ENCODE measurements at places on chromosomes 12 and 14.

DNA sequence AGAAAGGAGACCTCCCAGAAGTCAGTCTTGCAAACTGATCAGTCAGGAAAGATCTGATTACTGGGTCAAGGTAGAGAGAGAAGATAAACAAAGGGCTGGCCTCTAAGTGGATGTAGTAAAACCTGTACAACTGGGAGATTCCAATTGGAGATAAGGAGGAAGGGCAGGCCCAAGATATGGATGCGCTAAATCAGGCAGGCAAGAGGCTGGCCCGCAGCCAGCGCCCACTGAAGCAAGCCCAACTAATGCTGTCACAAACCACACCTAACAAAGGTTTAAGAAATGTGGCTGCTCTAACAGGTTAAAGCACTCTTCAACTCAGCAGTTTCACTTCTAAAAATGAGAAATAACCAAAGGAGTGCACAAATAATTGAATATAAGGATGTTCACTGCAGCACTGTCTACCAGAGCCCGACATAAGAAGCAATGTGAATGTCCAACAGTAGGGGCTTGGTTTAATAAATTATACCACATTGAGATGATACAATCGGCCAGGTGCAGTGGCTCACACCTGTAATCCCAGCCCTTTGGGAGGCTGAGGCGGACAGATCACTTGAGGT is 4.7 kb downstream of the GLTP start:
- DNase-seq: peak; percentile 69

GRCh38 chr14:91614187-91614586 is 104.1 kb upstream of the PPP4R3A start:
- DNase-seq: peak; percentile 42

DNA sequence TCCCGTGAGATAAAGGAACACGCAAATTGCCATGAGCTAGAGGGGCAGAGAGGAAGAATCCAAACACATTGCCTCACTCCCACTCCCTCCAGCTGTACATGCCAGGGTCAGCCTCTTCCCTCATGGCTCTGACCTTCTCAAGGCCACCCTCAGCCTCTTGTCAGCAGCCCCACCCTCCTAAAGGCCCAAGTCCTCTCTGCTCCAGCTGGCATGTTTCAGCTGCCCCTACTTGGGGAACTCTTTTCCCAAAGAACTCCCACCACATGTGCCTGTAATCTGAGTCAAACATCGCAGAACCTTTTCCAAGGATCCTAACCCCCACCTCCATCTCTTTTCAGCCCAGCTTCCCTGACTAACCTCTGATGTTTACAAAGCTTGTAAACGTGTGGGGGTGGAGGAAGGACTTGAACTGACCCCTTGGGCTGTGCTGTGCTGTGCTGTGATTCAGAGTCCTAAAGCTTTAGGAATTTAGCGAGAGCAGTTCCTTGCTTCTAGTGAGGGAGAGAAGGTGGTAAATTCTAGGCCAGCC is 7.3 kb upstream of the CACNB3 start:
- peak; percentile 68 for DNase-seq

GRCh38 chr12:66013224-66013623 is 117.3 kb downstream of the LLPH start:
- DNase-seq: no peak

DNA sequence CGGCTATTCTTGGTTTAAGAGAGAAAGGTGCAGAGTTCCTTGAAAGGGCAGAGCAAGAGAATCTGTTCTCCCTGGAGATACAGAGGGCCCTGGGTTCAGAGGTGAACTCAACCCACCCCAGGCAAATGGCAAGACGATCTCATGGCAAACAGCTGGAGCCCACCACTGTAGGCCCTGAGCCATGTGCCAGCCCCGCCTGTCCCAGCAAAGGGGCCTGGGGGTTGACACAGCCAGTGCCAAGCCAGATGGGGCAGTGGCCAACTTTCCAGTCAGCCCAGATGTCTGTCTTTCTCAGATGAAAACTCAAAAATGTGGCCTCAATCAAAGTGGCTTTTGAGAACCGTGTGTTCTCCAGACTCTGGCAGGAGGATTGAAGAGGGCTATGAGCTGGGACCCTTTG is 51.8 kb downstream of the ISCA2 start:
- no peak for DNase-seq

DNA sequence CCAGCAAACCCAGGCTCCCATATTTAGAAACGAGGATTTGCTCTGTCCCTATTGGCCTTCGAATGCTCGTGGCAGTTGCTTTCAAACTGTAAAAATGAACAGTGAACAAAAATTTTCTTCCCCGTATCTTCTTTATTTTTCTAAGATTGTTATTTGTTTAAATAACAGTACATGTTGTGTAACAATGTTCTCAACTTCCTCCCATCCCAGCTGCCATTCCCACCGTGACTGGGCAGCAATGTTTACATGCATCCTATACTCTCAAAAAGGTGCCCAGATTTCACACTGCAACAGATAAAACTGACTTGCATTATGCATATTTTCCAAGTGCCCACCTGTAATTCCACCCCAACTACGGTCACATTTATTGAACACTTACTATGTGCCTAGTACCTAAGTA is 12.8 kb downstream of the VCPKMT start:
- DNase-seq: no peak

DNA sequence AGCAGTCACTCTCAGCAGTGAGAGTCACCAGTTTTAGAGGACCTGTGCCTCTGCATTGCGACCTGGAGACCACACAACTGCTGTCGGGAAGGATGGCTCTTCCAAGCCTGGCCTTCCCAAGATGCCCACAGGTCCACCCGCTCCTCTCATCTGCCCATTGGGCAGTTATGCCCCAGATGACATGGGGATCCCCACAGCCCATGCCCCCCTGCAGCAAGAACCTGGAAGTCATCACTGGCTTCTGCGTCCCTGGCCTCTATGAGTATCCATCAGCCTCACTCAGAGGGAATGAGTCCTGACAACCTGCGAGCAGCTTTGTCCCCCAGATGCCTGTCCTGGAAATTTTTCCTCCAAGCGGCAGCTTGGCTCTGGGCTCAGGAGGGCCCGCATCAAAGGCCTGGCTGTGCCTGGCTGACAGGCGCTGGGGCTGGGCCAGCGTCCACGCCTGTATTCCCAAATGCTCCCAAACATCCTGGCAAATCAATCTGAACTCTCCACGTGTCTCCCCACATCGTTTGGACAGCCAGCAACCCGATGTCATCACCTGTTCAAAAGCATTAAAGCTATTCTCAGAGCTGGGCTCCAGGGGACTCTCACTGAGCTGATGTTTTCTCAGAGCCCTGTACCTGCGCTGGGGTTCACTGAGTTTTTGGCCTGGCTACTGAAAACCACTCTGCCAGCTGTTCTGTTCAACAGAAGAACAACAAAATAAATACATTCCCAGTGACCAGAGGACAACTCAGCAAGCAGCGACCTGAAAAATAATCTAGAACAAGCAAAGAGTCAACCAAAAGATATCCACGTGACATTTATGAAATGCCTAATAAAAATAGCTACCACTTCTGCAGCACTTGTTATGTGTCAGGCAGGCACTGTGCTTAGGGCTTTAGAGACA is 57.8 kb downstream of the CLMN start:
- no peak for DNase-seq

GRCh38 chr12:132484891-132485441 is 5.0 kb upstream of the FBRSL1 start:
- DNase-seq: no peak

- no peak for DNase-seq
These were observed 322.6 kb downstream of the CCDC91 start for GRCh38 chr12:28512876-28513275.

DNA sequence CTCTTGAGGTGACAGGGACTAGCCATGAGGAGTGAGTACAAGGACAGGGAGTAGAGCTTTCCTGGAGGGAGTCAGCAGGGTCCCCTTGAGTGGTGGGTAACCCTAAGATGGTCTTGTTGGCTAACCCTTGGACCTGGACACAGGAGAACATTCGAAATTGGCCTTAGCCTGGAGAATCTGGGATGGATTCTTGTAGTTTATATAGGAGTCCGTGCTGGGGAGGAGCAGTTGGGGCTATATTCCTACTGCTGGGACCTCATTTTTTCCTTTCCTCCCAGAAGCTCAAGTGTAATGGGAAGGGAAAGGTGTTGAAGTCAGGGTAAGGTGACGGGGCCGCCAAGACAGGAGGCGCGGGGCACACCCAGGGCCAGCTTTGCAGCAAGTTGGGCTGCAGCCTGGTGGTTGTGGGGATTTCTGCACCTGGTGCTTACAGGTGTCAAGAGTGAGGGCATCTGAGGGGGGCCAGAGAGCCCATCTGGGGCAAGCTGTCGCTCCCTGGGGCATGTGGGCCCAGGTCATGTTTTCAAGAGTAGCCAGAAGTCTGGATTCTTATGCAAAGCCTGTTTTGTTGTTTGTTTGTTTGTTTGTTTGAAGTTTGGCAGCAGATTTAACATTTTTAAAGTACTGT is 5.1 kb downstream of the BCL7A start:
- no peak for DNase-seq

DNA sequence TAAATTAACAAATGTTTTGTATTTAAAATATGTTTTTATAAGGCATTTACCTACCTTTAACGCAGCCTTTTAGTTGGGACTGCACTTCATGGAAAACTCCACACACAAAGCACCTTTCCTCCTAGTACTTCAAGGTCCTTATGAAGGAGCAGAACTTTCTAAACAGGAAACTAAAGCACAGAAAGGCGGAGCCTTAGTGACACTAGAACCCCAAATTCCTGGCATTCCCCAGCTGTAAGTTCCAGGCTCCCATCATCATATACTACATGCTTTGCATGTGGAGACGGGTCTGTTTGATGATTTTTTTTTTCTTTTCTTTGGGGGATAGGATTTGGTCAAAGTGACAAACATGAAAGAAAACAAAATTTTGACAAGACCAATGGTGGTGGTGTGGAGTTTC is 39.5 kb downstream of the STXBP6 start:
- DNase-seq: no peak

DNA sequence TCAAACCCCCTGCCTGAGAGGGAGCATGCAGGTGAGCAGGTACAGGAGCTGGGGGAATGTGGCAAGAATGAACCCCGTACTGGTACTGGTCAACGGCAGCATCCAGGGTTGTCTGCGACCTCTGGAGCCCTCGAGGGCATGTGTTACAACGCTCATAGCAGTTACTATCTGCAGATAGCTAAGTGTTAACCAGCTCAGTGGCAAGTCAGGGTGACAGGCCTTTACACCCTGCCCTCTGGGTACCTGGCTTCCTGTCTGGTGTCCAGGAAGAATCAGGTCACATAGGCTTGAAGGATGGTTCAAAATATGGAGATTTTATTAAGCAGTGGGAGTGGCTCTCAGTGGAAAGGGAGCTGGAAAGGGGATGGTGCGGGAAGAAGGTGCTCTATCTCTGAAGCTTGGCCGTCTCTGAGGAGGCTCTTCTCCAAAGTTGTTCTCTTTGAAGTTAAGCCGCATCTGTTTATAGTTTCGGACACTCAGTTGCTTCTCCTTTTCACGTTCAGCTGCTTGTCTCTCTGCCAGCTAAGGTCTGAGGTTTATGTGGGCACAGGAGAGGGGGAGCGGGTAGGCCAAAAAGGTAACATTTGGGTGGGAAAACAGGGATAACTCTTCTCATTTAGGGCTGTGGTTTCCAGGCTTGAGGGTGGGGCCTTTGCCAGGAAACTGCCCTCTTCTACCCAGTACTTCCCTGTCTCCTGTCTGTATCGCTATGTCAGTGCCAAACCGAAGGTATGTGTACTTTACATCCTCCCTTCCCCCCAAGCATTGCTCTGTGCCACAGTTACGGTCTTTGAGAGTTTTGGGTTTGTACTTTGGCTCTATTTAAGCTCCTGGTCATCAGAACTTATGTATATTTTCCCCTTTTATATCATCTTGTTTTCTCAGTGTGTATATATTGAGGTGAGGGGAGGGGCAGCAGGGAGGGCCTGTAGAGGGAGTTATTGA is 305.8 kb downstream of the RGS6 start:
- no peak for DNase-seq

DNA sequence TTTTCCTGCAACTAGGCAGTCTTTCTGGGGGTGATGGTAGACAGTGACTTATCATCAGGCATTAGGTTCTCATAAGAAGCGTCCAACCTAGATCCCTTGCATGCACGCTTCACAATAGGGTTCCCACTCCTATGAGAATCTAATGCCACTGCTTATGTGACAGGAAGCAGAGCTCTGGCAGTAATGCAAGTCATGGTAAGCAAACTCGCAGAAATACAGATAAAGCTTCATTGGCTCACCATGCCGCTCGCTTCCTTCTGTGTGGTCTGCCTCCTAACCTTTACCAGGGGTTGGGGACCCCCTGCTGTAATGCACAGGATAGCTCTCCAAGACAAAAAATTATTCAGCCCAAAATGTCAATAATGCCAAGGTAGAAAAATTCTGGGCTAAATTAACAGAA is 864.2 kb downstream of the TRHDE start:
- DNase-seq: no peak

DNA sequence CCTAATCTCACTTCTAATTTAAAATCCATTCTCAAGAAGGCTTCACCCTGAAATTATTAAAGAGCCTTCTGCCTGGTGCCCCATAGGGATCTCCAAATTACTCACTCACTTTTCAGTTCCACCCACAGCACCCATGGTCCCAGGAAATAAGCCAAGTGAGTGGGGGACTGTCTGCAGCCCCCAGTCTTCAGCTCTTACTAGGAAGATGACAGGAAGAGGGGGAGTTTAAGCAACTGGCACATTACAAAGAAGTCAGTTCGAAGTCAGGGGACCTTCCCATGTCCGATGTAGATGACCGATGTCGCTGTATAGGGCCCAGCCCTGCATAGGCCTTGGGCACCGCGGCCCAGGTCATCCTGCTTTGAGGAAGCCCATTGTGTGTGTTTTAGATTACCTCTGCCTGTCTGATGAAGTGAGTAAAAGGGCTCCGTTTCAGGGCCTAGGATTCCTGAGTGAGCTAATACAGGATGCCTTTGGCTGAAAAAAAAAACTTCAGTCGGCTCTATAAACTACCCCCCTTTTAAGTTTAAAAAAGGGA is 1.9 kb downstream of the ACTN1 start:
- no peak for DNase-seq

DNA sequence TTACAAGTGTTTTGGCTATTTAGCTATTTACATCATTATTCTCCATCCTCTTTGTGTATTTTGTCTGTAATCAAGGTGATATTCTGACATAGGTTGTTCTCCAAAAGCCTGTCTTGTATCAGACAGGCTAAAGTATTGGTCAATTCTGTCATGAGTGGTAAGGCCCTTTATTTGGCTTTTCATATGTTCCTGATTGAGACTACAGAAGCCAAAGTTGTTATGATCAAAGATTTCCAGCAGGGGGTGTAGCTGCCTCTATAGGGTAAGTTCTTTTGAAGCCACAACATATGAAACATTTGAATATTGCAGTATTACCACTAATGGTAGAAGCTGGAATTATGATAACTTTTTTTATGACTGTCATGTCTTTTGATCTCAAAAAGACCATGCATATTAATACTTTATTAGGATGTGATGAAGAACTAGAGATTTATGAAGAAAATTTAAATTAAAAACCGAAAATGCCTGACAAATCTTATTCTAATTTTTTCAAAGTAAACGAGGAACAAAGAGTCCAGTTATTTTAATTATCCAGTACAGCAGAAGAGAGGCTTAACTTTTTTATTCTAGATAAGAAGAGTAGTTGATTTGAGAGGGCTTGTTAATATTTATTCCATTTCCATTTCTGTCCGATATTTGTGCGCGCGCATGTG is 3.4 kb upstream of the ARHGAP5 start:
- peak; percentile 88 for DNase-seq

- DNase-seq: no peak
These were observed 132.9 kb downstream of the CNTN1 start for GRCh38 chr12:40825156-40825555.

Measured in epithelial cell of esophagus (primary cell).